ENCODE measurements at places on chromosomes 11 and 22.
A peak's percentile ranks its signal among the peaks of the same experiment; 100 is the strongest.

DNA sequence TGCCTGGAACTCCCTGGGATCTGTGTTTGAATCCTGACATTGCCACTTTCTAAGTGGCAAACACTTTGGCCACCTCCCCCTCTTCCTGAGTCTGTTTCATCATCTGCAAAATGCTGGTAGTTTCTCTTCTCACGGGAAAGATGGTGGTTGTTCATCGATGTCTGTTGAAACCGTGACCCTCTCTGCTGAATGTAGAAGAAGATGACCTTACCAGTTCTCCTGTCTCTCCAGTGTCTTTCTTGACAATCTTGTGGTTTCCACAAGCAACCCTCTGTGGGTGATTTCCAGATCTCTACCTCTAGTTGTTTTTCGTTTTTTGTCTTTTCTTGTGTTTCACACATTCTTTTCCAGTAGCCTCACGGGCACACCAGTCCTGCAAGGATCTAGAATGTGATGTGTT is 27.5 kb downstream of the ZBTB16 start:
- DNase-seq = no peak

DNA sequence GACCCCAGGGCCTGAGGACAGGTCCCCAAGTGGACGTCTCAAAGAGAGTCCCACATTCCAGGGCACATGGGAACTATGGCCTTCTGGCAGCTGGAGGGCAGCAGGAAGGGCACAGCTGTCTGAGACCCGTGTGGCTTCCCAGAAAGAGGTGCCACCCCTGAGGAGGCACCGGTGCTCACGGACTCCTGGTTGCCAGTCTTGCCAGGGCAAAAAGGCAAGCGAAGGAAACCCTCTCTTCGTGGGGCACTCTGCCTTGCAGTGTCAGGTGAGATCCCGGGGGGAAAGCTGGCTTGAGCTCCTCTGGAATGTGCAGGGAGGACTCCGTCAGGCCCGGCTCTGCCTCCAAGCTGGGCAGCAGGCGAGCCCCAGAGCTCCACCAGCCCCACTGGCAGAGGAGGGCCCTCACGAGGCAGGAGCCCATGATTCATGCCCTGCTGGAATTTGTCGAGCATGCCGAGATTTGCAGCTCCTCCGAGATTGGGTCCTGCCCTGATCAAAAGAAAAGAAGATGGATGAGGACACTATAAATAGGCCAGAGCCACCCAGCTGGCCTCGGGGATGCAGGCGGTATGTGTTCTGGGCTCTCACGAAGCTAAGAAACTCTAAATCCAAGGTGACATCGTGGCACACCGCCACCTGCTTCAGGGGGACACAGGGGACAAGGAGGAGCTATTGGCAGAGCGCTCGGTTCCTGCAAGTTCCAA is 9.9 kb upstream of the CELSR1 start:
- no peak for DNase-seq

DNA sequence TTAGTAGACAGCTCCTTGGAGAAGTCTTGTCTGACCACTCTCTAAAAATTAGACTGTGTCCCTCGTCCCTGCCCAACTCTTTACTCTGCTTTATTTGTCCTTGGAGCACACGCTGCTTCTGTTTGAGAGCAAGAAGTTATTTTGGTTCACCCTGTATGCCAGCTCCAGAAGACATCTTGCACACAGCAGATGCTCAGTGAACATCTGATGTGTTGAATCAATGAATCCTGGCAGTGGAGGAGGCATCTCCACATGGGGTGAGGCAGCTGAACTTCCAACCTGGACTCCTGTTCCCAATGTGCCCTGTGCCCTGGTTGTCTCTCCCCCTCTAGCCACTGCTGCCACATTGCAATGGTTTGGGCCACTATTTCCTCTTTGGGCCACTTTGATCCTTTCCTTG is 213.6 kb downstream of the CEP164 start:
- no peak for DNase-seq

- no peak for DNase-seq
Observed at GRCh38 chr11:116831790-116832349, 2.2 kb downstream of the APOC3 start.

- DNase-seq = no peak
Observed at GRCh38 chr11:8768625-8769333, 86.2 kb downstream of the RPL27A start.

- no peak for DNase-seq
Observed at GRCh38 chr11:133937015-133937414, 19.8 kb downstream of the IGSF9B start.

- no peak for DNase-seq
Observed at GRCh38 chr11:98260983-98261382, 759.8 kb upstream of the CNTN5 start.

DNA sequence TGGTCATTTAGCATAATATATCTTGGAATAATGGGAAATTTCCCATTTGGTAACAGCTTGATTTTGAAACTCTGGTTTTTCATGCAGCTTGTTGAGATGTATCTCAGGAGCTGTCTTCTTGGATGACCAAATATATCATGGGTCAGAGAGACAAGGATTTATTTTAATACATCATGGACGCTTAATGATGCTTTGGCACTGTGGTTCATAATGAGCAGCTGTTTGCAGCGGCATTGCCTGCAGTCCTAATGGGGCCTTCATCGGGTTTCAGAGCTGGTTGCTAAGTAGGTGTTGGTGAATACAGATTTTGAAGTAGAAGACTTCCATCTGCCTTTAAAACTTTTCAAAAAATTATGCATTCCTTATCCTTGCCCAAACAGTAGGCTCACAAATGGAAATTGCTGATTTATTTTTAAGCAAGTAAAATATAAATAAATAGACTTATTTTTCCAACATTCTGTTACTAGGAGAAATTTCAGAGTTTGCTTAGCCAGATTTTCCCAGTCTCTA is 389.5 kb upstream of the FAT3 start:
- no peak for DNase-seq

GRCh38 chr22:38798496-38798895 is 4.6 kb upstream of the DNAL4 start:
- DNase-seq = no peak

- DNase-seq = no peak
Observed at GRCh38 chr11:123362186-123362585, 67.9 kb upstream of the GRAMD1B start.

GRCh38 chr11:72821920-72822799 is 7.9 kb downstream of the ATG16L2 start:
- DNase-seq = peak; percentile 78

GRCh38 chr11:115924744-115925567 is 420.7 kb upstream of the CADM1 start:
- DNase-seq = no peak

- no peak for DNase-seq
Observed at GRCh38 chr11:66014804-66015453, 3.1 kb downstream of the CST6 start.

DNA sequence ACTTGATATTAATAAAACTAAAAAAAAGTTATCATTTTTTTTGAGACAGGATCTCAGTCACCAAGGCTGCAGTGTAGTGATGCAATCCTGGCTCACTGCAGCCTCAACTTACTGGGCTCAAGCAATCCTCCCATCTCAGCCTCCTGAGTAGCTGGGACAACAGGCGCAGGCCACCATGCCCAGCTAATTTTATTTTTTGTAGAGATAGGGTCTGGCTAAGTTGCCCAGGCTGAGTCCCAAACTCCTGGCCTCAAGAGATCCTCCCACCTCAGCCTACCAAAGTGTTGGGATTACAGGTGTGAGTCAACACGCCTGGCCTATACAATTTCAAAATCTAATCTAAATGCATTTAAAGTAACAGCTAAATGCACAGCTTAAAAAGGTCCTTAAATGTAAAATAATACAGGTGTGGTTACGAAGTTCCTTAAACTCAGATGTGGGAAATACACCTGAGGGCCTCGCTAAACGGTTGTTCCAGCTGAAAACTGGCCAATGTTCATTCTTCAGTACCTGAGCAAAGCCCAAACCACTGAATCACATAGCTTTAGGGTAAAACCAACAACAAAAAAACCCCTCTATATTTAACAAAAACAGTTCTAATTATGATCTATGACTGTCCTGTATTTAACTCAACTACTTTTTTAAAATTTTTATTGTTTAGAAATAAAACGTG is 11.8 kb downstream of the NAP1L4 start:
- no peak for DNase-seq

DNA sequence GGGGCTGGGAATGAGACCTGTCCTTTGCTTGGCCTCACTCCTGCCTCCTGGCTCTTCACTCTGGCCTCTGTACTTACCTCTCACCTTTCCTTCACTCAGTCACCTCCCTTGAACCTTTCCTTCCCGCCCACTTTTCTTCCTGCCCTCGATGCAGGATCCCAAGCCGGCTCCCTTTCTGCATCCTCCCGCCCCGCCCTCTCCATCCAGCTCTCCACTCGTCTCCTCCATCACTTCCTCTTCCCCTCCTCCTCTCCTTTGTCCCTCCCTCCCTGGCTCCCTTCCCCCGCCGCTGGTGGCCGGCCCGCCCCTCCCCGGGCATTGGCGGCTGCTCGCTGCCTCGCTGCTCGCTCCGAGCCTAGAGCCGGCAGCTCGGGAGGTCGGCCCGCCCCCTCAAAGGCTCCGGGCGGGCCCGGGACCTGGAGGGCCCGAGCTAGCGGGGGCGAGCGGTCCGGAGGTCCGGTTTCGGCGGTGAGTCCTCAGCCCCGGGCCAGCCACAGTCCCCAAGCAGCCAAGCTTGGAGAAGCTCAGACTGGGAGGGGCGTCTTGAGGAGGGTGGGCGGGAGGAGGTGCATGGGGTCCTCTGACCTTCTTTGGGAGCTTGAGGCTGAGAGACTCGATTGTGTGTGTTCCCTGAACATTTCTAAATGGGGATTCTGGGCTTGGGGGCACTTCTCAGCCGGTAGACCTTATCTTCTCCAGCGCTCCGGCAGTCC is 13.8 kb downstream of the PHLDB1 start:
- DNase-seq = no peak

DNA sequence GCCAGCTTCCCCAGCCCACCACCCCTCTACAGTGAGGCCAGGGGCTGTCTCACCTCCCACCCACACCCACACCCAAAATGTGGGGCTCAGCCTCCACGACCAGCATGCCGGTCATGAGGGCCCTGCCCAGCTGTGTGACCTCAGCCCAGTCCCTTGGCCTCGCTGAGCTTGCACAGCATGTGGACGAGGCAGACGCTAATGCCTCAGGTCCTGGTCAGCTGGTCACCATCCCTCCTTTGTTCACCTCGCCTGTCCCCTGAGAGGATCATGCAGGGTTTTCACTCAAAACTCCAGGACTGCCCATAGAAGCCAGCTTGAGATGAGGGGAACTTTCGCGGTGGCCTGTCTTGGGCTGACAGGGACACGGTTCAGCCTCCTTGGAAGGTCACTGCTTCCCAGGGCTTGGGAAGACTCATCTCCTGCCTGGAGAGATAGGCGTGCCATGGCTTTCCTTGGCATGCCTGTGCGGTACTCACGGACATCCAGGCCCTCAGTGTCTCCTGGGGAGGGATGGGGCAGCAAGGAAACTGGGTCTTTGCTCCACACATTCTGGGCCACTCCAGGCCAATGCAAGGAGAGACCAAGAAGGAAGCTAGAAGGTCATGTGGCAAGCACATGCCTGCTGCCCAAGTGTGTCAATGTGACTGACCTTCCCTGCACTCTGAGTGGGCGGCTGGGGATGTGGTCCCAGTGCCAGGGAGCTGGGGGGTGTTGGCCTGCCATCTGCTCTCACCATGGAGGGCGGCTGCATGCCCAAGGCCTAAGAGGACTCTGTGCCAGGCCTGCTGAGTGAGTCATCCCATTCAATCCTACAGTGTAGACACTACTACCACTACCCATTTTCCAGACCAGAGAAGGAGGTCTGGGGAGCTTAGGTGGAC is 3.2 kb upstream of the RTN4R start:
- DNase-seq = no peak

DNA sequence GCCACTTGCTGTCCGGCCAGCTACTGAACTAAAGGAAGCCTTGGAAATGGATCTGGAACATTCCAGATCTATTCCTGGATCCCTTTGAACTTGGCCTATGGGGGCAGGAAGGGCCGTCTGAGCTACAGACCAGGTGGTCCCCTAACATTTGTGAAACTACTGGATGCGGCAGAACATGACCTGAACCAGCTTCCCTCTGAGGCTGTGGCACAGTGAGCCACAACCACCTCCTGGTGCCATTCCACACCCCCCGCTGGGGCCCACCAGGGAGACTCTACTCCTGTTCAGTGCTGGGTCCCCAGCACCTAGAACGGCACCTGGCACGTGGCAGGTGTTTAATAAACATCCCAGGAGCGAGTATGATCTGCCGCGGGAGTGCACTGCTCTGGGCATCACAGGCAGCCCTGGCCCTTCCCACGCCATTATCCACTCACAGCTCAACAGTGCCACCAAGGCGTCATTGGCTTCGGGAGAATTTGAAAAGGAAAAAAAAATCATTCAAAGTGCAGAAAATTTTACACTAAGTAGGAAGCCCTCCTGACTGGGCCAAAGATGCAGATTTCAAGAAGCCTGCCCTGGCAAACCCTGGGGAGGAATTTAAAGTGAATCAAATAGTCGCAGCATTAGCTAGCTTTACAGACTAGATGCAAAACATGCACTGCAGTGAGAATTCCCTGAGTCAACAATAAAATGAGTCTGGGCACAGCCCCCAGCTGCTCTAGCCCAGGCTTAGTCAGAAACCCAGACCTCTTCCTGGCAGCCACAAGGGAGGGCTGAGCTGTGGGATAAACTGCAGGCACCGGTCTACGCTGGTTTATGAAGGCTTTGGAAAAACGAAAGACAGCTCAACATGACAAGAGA is 14.3 kb upstream of the EFCAB6 start:
- DNase-seq = no peak

- DNase-seq = no peak
Observed at GRCh38 chr22:40367342-40367741, 3.1 kb upstream of the SGSM3 start.

- peak; percentile 20 for DNase-seq
Observed at GRCh38 chr22:40436505-40437431, 66.4 kb downstream of the SGSM3 start.

DNA sequence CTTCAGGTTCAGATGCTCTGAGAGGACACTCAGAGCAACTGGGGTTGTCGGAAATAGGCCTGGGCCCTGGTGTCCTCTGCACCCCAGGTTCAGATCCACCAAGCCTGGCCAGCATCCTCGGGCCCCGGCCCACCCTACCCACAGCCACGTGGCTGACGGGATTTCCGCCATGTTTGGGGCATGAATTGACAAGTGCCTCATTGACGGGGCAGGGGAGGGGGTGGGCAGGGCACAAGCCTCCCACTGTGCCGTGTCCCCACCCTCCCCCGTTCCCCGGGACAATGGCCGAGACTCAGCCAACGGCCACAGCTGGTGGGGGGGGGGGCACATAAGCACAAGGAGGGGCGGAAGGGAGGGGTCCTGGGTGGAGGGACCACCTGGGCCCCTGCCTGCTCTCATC is 8.5 kb downstream of the MYRF start:
- DNase-seq = no peak
